Ovary (tissue), 10 donors: ENCODE measurements at places on chromosomes 7 and 10.

DNA sequence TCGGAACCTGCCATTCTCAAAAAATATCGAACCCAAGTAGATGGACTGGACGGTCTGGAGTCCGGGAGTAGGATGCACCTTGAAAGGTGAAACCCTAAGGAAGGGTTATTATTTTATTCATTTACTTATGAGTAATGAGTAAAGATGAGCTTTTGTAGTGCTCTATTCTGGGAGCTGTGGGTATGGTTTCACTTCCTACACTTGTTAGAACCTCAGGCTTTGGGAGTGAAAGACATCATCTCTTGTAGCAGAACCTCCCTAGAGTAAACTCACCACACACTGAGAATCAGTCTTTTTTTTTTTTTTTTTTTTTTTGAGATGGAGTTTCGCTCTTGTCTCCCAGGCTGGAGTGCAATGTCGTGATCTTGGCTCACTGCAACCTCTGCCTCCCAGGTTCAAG, 389.4 kb upstream of the AUTS2 start:
- no peak for DNase-seq

DNA sequence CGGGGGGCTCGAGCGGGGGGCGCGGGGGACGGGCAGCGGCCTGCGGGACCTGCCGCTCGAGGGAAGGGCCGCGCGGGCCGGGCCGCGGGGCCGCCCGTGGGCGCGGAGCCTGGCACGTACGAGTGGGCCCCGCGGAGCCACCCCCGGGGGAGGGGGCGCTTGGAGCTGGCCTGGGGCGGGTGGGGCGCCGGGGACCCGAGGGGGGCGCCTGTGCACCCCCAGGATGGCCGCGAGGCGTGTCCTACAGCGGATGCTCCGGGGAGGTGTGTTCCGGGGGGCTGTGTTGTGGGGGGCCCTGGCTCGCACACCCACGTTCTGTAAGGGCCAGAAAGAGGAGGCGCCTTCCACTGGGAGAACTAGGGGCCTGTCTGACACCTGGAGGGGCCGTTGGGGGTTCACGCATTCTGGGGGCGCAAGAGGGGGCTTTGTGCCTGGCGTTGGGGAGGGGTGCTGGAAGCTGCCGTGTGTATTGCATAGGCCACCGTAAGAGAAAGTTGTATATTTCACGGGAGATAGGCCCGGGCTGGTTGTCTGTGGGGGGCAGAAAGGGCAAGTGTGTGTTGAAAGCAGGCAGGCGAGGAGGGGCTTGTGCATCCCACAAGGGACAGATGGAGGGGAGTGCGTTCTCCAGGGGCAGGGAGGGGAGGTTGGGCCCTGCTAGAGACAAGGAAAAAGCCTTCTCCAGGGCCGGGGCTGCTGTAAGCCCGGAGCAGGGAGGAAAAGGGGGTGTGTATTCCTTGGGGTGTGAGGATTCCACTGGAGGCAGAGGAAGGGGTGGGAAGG, 663 bp downstream of the VPS37D start:
- DNase-seq = peak; percentile 43

DNA sequence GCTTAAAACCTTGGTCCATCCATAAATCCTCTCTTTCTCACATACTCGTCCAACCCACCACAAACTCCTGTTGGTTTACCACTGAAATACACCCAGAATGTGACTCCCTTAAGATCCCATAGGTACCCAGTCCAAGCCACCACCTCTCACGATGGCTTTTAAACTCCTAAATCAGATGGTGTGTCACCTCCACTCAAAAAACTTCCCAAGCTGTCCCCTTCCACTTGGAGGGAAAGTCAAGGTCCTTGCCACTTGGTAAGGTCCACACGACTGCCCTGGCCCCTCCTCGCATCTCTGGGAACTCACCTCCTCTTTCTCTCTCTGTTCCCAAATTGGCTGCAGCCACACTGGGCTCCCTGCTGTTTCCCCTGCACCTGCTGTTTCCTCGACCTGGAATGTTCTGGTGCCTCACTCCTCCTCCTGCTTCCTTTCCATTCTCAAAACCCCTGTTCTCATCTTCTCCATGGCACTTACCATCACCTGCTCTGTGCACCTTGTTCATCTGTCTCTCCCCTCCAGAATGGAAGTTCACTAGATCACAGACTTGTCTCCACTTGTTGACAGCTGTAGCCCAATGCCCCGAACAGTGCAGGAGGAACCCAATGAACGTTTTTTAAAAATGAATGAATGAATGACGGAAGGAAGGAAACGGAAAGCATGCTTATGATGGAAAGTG, 23.0 kb downstream of the ZFAND2A start:
- DNase-seq = no peak

DNA sequence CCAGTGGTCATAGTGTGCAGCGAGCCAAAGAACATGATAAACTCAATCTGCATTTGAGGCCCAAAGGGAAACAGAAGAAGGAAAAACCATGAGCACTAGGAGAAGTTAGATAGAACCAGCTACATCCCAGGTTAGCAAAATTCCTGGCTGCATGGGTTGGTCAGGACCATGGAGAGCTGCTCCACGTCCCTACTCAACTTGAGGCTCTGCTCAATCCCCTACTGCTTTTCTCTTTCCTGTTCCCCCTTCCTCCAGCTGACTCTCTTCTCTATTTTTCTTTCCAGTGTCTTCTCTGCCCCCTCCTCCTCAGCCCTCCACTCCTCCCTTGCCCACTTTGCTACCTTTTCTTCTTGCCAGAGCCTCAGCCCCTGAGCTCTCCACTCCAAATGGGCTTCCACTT, 21.9 kb upstream of the VSIR start:
- no peak for DNase-seq

DNA sequence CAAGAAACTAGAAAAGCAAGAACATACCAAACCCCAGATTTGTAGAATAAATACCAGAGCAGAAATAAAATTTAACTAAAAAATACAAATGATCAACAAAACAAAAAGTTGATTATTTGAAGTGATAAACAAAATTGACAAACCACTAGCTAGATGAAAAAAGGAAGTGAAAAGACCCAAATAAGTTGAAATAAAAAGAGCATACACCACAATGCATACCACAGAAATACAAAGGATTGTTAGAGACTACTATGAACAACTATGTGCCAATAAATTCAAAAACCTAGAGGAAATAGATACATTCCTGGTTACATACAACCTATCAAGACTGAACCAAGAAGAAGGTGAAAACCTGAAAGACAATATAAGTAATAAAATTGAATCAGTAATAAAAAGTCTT, 333.4 kb downstream of the SH2D4B start:
- DNase-seq = no peak

DNA sequence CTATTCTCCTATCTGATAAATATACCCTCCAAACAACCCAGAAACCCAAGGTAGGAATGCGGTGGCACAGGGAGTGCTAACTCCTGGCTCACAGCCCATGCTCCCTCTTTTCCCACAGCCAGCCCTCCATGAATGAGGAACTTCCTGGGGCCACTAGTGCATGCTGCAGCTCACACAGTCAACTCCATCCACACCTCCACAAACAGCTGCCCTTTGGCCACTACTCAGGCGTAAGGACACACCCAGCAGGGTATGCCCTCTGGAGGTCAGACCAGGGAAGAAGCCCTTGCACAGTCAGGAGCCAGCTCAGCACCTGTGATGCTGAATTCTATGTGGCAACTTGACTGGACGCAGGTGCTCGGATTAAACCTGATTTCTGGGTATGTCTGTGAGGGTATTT, 85.2 kb upstream of the PIK3CG start:
- no peak for DNase-seq

DNA sequence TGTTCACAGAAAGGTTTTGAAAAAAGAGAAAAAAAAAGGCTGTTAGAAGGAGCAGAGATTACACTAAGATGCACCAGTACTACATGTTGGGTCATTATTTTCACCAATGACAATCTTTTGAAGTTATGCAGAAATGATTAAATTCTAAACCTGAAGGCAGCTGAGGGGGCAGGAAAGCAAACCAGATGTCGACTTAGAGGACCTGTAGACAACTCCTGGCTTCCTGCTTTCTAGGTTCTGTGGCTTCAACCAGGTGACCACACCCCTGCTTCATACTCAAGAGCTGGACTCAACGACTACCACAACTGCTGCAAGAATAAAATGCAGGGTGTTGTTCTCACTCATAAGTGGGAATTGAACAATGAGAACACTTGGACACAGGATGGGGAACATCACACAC, 30.0 kb downstream of the MYOF start:
- DNase-seq = no peak

DNA sequence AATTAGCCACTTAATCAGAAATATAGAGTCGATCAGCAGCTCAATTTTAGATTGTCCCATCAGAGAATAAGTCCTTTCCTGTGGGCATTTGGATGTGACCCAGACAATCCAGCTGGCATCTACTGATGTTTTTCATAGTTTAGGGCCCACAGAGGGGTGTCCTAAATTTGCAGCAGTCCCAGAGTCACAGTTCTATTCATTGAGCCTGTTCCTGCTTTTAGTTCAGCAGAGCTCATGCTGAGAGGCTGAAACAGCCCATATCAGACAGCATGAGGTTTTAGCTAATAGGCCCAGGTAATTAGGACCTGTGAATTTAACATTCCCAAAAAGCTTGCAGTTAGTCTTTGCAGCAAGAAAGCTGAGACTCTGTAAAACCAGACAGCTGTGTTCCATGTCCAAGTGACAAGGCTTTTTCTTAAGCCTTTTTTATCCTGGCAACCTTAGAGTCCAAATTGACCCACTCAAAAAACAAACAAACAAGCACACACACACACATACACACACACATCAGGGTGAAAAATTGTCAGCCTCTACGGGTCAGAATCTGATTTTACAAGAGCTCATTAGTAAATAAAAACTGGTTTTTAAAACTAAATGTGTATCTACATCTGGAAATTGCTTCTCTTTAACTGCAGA, 33.7 kb downstream of the ANKIB1 start:
- no peak for DNase-seq

DNA sequence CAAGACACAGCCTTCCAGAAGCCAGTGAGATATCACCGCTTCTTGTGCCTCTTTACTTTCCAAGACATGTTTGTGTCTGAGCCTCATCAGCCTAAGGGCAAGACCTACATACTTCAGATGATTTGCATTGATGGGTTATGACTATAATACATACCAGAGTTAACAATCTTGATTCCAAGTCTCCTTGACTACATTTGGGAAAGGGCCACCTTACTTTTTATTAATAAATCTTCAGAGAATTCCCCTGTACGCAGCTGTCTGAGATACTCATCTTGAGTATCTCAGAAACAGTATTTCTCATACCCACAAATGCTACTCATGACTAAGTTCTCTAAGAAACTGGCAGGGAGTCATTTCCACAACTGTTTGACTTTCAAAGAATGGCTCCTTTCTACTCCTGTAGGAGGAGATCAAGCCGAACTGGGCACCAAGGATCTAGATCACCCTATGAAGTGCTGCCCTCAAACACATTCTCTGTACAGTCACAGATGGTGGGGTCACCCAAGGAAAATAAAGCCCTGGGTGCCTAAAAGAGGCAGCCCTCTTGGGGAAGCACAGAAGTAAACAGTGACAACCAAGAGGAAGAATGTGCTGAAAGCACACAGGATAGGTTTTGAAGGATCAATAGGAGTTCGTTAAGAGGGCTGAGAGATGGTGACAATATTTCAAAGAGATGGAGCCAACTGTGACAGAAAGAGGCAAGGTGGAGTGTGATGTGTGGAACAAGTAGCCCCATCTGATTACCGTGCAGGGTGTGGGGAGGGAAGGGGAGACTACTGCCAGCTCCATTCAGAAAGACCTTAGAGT, 138.9 kb downstream of the JAZF1 start:
- no peak for DNase-seq

- no peak for DNase-seq
Measured at GRCh38 chr10:112040696-112041095, 142.9 kb downstream of the GPAM start.

- no peak for DNase-seq
Measured at GRCh38 chr7:137272249-137272648, 71.3 kb downstream of the PTN start.

DNA sequence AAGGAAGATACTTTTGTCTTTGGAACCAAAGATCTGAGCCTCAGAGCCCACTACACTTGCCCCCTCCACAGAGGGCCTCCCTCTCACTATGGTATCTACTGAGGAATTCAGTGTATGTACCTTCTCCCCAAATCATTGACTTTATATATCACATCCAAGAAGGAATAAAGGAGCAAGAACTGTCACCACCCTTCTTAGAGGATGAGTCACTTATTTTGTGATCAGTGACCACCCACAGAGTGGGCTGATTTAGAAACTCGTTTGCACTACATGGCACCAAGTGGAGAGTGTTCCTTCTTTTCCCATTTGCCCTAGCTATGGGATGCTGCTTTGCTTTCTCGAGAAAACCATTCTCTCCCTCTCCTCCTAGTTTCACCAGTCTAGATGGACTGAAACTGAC, 5.7 kb downstream of the TMEM243 start:
- no peak for DNase-seq

DNA sequence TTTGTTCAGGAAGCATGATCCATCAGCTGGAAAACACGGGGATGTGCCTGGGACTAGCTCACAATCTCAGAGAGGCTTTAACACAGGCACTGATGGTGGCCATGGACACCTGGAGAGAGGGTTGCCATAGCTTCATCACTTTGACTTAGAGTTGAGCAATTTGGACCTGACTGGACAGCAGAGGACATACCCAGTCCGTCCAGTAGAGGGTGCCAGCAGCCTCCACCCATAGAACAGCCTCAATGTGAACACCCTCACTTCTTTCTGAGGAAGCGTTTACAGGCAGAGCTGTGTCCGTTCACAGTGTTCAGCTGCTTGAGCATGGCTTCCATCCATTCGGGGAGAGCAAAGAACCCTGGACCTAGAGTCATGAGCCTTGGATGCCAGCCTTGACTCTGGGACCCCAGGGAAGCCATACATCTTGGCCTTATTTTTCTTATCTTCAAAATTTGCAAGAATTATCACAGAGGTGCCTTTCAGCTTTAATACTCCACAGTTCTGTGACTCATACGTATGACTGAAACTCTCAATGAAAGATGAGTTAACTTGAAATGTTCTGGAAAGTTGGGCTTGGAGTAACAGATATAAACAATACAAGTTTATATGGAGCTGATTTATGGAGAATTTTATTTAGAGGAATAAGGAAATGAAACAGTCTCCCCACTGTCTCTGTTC, 302.9 kb upstream of the PODXL start:
- DNase-seq = peak; percentile 50

DNA sequence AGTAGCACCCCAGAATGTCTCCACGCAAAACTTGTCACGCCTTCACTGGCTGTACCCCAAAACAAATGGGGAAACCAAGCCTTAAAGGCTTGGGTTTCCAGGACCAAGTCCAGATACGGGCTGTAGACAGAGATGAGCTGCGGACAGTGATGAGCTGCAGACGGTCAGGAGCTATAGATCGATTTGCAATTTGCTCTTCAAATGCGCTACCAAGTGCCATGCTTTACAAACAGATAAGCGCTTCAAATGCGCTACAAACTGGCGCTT, 658 bp upstream of the SGCE start:
- no peak for DNase-seq

DNA sequence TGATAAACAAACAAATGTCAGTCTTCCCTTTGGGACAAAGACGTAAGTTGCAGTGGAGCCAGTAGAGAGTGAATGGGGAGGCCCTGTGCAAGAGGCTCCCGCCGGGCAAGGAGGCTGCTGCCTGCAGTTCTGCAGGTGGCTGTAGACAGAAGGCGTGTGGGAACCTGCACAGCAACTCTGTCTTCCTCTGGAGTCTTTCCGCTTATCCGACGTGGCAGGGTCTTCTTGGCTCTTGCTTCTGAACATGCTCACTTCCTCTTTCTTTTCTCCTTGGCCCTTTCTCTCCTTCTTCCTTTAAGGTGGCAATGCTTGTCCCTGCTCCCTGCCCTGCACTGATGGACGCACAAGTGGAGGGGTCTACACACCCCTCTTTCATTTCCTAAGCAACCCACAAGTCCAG, 122.5 kb downstream of the HIPK2 start:
- no peak for DNase-seq

GRCh38 chr7:94294471-94295131, 100.1 kb upstream of the COL1A2 start:
- no peak for DNase-seq

- no peak for DNase-seq
Measured at GRCh38 chr10:13690281-13690825, 103.6 kb downstream of the PRPF18 start.
